ENCODE measurements at places on chromosomes 2 and 18. TPM values are rescaled to one million over a fixed set of nuclear protein-coding genes. Genes with fewer than 3 reads are reported as not detected.

Gene IL1A
- total RNA-seq: 0.19 TPM

Gene CFAP210
- total RNA-seq: 0.77 TPM

Gene STON1
- total RNA-seq: 0.57 TPM

Gene GAREM2
- total RNA-seq: 6.4 TPM

Gene CFC1
- total RNA-seq: not detected

Gene AAK1
- 22.1 TPM for total RNA-seq

Gene TCF23
- total RNA-seq: not detected

Gene ASTL
- total RNA-seq: not detected

Gene REG3A
- total RNA-seq: not detected

Gene ZSWIM2
- total RNA-seq: not detected

Gene INO80B
- 48.3 TPM for total RNA-seq

Gene NAT8
- not detected for total RNA-seq

Gene CRYGC
- total RNA-seq: not detected

Gene LBX2
- 2.7 TPM for total RNA-seq

Gene GPR39
- 5.9 TPM for total RNA-seq

Gene SLC16A14
- 1.3 TPM for total RNA-seq

Measured in A549 treated with dexamethasone at 1 μM for 4 hours (cell line).